ENCODE measurements at places on chromosomes 6 and 20.

DNA sequence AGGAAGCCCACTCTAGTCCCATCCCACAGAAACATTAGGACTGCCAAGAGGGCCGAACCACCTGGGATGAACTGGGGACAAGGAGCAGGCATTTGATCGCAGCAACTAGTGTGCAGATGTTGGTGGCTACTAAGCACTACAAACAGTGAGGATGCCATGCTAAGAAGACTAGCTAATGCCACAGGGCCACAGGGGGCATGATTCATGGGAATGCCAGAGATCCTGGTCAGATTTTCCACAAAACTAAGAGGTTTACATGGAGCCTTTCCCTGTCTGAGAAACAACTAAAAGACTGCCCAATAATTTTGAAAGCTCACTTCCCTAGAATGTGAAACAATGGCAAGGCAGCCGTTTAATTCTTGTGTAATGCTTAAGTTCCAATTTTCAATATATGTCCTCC, 375.9 kb upstream of the PTCHD4 start:
- DNase-seq: no peak

GRCh38 chr6:112936504-112936903, 589.4 kb downstream of the RFPL4B start:
- DNase-seq: no peak

GRCh38 chr20:61600016-61600415, 348.0 kb downstream of the CDH4 start:
- no peak for DNase-seq

GRCh38 chr6:122740936-122741335, 38.6 kb upstream of the FABP7 start:
- DNase-seq: no peak

DNA sequence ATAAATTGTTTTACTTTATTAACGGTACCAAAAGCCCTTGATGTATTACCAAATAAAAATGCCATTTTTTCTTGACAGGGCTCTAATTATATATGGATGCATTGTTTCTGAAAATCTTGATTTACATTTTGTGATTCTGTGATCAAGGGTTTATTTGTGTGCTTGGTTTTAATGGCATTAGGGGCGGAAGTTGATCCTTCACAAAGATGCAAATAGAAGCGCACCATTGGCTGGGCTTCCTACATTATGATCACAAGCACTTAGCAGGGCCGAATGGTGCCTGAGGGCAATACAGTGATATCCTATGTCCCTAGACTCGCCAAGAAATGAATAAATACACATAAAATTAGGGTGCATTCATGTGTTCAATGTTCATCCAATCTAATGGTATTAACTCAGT, 172.9 kb upstream of the UST start:
- no peak for DNase-seq

Data from HuH-7.5 (cell line).